AML-193 (cell line): ENCODE measurements at places on chromosomes 3 and 15.

DNA sequence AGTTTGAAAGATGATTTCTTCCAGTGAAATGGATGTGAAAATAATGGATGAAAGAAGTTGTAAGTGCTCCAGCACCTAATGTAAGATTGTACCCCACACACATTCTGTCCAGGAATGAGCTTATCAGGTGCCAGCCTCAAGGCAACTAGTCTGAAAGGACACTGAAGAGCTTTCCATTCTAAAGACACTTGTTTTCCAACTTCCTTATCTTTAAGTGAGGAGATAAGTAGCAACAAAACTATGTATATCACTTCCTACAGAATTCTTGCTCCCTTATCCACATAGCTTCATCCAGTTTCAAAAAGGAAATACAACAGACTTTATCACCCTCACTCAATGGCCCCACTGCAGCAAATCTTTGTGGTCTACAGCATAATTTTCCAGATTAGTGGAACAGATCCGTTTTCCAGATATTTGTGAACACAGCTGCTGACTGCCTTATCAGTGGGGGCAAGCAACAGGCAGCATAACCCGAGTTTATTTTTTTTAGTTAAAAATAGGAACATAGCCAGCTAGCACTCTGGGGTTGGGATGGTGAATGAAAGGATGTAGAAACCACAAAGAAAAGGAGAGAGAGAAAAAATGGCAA, 60.6 kb downstream of the CD200R1L start:
- DNase-seq, result no peak

DNA sequence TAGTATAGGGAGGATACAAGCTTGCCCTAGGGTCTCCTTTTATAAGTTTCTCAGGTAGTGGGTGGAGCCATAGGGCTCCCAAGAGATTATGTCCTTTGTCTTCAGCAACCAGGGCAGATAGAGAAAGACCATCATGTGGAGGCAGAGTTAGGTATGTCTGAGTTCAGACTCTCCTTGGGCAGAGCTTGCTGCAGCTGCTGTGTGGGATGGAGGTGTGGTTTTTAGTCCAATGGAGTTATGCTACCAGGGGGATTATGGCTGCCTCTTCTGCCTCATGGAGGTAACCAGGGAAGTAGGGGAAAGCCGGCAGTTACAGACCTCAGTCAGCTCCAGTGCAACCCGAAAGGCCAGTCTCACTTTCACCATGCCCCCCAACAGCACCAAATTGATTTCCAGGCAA, 220.5 kb downstream of the NECTIN3 start:
- DNase-seq, result no peak

GRCh38 chr15:71109130-71109529, 6.1 kb upstream of the THSD4 start:
- no peak for DNase-seq

- no peak for DNase-seq
Measured at GRCh38 chr3:171176244-171176933, 149.9 kb upstream of the SLC2A2 start.

- DNase-seq, result no peak
Measured at GRCh38 chr3:178847190-178847589, 224.4 kb downstream of the ZMAT3 start.

GRCh38 chr3:126679318-126679751, 24.4 kb upstream of the TXNRD3 start:
- peak; percentile 59 for DNase-seq

DNA sequence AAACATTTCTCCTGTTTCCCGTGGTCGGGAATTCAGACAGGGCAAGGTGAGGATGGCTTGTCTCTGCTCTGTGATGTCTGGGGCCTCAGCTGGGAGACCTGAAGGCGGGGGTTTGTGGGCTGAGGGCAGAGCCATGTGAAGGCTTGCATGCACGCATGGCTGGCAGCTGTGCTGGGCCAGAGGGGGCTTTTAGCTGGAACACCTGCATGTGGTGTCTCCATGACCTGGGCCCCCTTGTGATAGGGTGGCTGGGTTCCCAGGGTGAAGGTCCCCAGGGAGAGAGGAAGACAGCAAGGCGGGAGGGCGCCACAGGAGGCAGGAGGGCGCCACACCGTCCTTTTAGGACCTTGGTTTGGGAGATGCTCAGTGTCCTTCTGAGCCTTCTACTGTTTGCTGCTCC, 101.6 kb upstream of the PRR23E start:
- DNase-seq, result no peak

GRCh38 chr3:4821975-4822374, 157.3 kb upstream of the BHLHE40 start:
- DNase-seq, result no peak

GRCh38 chr3:185988080-185988815, 50.4 kb upstream of the TRA2B start:
- DNase-seq, result no peak

- no peak for DNase-seq
Measured at GRCh38 chr15:99826157-99826780, 93.0 kb upstream of the LYSMD4 start.

GRCh38 chr3:111695636-111696117, 100.5 kb upstream of the ZBED2 start:
- DNase-seq, result no peak

GRCh38 chr15:98272625-98273024, 312.1 kb downstream of the ARRDC4 start:
- no peak for DNase-seq
